ACHN (cell line): ENCODE measurements at places on chromosomes 11 and 22.
A peak's percentile ranks its signal among the peaks of the same experiment; 100 is the strongest.

DNA sequence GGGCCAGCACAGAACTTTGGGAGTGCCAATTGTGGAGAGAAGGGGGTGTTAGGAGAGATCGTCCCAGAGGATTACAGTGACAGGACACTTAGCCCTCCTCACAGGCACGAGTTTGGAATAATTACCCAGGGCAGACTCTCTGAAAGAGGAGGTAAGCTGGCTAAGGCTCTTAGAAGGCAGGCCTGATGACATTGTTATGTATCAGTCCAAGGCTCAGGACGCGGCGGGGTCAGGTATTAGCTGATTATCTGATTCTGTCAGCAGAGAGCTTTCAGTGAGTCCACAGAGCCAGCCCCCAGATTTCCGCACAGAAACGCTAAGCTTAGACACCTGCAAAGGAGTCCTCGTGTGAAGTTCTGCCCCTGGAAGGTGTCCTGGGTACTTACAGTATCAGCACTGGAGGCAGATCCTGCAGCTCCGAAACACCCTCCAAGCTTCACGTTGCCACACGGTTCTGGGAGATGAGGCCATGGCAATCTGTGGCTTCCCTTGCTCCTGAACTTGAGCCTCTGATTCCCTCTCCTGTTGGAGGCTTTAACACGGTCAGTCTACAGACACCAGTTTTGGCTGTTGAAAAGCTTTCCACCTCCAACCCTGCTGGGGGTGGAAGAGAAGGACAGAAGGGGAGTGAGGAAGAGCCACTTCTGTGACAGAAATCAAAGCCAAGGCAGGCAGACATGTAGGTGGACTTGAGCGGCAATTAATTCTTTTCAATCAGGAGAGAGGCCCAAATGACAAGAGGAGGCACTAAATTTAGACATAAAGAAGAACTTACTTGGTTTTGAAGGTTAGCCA lies 123.6 kb upstream of the CADM1 start:
- no peak for DNase-seq

DNA sequence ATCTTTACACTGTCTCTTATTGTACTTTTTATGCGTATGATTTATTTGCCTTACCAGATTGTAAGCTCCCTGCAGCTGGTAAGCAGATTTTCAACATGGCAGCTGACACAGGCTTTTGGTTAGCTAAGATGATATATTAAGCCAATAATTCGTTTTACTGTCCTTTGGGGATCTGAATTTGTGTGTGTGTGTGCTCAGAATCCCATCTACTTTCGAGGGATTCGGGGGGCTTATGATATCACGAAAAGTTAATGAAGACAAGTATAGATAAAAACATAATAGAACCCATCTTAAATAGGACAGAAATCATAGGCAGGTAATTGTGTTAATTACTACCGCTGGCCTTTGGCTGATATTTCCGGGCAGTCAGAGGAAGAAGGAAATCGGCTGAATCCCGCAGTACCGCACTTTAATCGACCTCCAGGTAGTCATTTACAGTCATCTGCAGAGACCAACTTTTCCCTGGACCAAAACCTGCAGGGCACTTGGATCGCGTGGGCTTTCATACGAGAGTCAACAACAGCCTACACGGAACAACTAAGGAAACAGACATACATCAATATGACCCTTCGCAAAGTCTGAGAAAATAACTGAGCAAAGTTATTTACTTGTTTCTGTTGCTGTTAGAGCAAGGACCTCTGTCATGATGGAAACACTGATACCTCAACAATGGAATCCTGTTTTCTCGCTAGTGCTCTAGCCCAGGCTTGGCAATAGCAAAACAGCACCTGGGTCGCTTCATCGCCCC lies 802 bp downstream of the KBTBD3 start:
- DNase-seq, result no peak

GRCh38 chr11:70942593-70942992 lies 309.8 kb downstream of the SHANK2 start:
- peak; percentile 24 for DNase-seq

GRCh38 chr11:78737891-78738290 lies 163.2 kb upstream of the NARS2 start:
- DNase-seq, result no peak

GRCh38 chr22:23280356-23281052 lies 100.2 kb downstream of the BCR start:
- no peak for DNase-seq

- no peak for DNase-seq
These were observed 162.5 kb downstream of the CEP164 start for GRCh38 chr11:117489999-117490679.

DNA sequence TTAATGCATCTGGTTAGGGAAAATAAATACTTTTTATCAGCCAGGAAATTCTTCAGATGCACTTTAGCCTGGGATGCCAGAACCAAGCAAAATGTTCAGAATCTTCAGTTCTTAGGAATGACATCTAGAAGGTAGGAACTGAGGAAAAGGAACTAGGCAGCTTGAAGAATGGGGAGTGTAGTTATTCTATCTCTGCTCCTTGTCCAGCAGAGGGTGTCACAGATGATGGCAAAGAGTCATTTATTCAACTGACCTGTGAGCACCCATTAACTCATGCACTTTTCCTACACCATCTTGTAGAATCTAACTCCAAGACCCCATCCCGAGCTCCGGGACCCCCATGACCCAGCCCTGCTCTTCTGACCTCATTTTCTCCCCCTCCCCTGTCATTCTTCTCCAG lies 122.1 kb upstream of the ISX start:
- DNase-seq, result peak; percentile 4

- no peak for DNase-seq
These were observed 16.1 kb downstream of the APLP2 start for GRCh38 chr11:130085671-130086290.
